H4 (cell line): ENCODE measurements at places on chromosomes 4 and X. TPM values are rescaled to one million over a fixed set of nuclear protein-coding genes. Genes with fewer than 3 reads are reported as not detected.

PPP1R3F gene
- total RNA-seq = 8.2 and 10.5 TPM in 2 replicates

MAMLD1 gene
- total RNA-seq = 0.35 and 1.6 TPM in 2 replicates

UCP1 gene
- not detected in 2 replicates for total RNA-seq

HNRNPDL gene
- 321 and 330 TPM in 2 replicates for total RNA-seq

ZNF711 gene
- 5.0 and 7.2 TPM in 2 replicates for total RNA-seq

HOPX gene
- not detected in 2 replicates for total RNA-seq

VCX2 gene
- 0.29 and 3.2 TPM in 2 replicates for total RNA-seq

PCYT1B gene
- total RNA-seq = 0.10 and 0.46 TPM in 2 replicates

RNF175 gene
- total RNA-seq = not detected in 2 replicates
